ENCODE measurements at places on chromosomes 5 and 9.

DNA sequence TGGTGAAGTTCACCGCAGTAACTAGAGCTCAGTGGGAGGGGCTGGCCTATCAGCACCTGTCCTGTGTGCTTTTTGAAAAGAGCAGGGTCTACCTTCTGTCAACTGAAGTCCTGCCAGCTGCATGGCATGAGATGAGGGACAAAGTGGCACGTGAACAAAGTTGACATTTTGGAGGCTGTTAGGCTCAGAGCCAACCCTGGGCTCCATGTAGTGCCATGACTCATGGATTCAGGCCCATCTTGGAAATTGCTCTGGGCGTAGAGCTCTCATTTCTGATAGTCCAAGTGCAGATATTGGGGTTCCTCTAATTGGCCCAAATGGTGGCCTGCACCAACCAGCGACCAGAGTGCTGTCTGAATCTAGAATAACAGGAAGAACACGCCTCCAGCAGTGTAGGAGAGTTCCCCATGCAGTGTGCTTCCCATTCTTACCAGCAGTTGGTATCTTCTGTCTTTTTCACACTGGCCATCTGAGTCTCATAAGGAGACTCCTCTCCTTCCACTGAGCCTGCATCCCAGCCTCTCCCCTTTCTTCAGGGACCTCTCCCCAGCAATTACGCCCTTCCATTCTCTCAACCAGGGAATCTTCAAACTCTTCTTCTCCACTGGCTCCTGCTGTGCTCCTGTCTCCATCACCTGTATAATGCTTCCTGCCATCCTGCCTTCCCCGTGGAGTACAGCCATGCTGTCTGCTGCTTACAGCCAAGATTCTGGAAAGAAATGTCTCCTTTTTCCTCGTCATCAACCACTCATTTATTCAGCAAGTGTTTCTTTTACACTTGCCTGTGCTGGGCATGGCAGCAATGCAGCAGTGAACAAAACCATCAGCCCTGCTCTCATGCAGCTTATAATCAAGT lies 30.4 kb downstream of the IRF1 start:
- DNase-seq: no peak

- no peak for DNase-seq
Measured at GRCh38 chr5:134935711-134936602, 31.0 kb downstream of the PCBD2 start.

DNA sequence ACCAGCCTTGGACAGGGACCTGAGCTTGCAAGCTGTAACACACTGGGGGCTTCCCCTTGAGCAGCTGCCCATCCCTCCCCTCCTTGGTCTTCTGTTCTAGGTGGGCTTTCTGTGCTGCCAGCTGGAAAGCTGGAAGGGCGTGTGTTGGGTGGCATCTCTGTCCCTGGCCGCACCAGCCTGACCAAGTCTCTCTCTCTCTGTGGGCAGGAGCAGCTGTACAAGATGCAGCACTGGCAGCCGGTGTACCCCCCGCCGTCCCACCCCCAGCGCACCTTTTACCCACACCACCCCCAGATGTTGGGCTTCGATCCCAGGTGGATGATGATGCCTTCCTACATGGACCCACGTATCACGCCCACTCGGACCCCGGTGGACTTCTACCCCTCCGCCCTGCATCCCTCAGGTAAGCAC lies 32.1 kb upstream of the POMT1 start:
- DNase-seq: no peak

DNA sequence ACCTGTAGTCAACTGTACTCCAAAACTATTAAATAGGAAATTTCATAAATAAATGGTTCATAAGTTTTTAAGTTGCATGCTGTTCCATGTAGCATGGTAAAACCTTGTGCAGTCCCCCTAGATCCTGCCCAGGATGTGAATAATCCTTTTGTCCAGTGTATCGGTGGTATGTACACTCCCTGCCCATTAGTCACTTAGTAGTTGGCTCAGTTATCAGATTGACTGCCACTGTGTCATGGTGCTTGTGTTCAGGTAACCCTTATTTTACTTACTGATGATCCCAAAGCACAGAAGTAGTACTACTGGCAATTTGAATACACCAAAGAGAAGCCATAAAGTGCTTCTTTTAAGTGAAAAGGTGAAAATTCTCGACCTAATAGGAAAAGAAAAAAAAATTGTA lies 134.2 kb downstream of the RNF180 start:
- no peak for DNase-seq

DNA sequence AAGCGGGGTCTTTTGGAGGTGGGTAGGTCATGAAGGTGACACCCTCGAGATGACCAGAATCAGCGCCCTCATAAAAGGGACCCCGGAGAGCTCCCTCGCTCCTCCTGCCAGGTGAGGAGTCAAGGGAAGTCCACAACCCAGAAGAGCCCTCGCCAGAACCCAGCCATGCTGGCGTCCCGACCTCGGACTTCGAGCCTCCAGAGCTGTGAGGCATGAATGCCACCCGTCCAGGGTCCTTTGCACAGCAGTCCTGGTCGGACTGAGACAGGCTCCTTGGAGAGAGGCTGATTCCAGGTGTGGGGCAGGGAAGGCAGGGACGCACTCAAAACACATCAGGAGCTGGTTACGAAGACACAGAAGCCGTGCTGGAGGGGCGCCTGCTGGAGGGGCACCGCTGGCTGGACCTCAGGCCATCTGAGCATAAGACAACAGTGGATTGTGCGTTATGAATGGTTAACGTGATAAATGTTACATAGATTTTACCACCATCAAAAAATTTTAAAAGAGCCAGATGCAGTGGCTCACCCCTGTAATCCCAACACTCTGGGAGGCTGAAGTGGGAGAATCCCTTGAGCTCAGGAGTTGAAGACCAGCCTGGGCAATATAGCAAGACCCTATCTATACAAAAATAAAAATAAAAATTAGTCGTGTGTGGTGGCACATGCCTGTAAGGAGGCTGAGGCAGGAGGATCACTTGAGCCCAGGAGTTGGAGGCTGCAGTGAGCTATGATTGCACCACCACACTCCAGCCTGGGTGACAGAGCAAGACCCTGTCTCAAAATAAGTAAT lies 5.7 kb upstream of the CLIC3 start:
- DNase-seq: no peak

DNA sequence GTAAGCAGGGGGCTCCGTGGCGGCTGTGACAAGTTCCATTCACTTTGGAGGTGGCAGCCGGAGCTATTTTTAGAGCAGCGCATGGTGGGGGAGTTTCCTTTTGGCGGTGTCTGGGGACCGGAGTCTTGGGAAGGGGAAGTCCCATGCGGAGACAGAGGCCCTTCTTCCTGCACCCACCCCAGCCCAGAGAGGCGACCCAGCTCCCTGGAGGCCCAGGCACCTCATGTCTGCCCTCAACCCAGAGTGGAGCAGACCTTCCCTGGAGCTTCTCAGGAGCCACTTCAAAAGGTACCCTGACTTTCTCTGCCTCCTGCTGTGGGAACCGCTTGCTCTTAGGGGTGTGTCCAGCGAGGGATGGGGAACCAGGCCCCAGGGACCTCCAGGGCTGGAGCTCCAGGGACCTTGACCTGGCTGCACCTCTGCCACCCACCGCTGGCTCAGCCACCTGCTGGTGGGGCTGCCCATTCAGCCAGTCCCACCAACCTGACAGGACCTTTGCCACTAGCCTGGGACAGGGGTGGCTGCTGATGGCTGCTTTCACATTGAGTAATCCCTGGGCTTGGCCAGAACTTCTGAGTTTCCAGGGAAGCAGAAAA lies 34.1 kb downstream of the NEK6 start:
- no peak for DNase-seq

DNA sequence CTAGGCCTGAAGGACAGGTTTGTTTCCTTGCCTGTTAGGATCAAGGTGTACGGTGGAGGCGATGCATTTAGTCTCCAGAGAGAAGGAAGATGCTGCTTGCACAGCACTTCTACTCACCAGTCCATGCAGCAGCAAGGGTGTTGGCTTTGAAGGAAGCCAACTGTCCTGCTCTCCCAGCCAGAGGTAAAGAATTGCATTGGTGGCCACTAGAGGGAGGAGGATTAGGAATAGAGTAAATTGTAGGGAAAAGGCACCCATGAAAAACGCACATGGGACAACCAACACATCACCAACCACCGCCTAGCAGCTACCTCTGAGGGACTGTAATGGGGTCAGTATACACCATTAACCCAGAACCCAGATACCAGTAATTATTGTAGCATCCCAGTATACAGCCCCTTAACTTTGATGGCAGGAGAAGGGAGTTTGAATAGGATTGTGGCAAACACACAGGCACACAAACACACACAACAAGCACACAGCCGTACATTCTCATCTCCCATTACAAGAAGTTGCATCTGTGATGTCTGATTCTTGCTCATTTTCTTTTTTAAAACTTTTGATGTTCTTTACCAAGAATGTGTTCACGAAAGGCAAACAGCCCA lies 267.7 kb downstream of the ADAMTS6 start:
- DNase-seq: no peak

DNA sequence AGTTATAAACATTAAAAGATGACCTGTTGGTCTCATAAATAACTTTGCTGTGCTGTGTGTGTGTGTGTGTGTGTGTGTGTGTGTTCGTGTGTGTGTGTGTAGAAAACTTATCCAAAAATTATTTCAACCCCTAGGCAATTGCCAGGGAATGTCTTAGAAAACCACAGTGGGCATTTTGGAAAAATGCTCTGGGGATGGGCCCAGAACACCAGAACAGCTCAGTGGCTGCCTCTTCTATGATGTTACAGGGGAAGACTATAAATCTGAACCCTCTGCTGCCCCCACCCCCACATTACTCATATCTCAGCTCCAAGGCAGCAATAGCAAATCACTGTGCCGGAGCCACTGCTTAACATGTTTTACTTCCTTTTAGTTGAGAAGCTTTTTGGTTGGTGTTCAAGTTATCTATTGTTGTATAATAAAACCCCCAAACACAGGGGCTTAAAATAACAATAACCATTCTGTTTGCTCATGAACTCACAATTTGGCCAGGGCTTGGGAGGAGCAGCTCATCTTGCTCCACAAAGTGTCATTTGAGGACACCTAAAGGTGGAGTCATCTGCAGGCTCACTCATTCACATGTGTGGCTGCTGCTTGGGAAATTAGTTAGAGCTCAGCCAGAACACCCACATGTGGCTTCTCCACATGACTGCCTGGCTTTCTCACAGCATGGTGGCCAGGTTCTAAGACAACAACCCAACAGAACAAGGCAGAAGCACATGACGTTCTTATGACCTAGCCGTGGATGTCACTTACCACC lies 40.4 kb downstream of the ACTBL2 start:
- no peak for DNase-seq

Measured in renal cortex interstitium (tissue), 15 donors.